ENCODE measurements at places on chromosomes 3 and 15.

- DNase-seq = no peak
Measured at GRCh38 chr3:197353867-197354567, 55.6 kb upstream of the DLG1 start.

DNA sequence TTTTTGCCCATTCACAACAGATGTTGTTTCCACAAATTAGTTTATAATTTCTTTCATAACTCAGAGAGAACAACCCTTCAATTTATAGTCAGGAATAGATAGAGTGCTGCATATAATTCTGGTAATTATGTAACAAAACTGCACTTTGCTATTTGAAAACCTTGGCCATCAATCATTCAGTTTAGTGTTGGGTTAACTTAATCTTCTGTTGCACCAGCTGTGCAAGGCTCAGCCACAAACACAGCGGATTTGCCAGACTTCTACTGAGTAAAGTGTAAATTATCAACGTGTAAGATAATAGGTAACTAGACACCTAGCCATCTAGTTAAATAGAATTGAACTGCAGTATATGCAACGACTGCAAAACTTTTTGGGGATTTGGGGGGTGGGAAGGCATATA lies 1064.3 kb upstream of the EPHA6 start:
- no peak for DNase-seq

- DNase-seq = no peak
Measured at GRCh38 chr15:43429687-43430086, 58.8 kb downstream of the TUBGCP4 start.

GRCh38 chr3:147426931-147427330 lies 17.8 kb downstream of the ZIC1 start:
- DNase-seq = no peak

- DNase-seq = no peak
Measured at GRCh38 chr15:50652671-50653070, 33.9 kb downstream of the TRPM7 start.

DNA sequence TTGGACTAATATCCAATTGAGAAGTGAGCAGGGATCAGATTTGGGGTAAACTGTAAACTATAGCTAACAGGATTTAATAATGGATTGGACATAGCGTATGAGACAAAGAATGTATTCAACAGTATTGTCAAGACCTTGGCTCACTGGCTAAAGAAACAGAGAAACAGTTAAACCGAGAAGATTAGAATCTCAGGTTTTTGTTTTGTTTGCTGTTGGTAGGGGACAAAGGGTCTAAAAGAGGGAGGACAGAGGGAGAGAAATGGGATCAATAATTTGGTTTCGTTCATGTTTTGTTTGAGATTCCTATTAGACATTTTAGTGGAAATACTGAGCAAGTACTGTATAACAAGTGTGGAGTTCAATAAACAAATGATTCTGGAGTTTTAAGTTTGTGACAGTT lies 28.6 kb downstream of the CLDN1 start:
- DNase-seq = no peak

- DNase-seq = no peak
Measured at GRCh38 chr3:152738656-152739055, 96.3 kb upstream of the P2RY1 start.

DNA sequence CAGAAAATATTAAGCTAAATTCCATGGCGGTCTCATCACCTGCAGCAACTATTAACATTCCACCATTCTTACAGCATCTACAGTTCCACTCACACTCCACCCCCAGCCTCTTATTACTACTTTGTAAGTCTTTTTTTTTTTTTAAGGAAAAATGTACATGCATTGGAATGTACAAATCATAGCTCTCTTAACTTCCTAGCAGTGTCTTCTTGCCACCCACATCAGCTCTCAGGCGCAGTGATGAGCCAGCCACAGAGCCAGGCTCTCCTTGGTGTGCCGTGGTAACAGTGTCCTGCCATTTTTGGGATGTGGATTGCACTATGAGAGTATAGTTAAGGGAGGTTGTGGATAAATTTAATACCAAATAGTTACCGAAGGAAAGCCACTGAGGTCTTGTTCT lies 17.8 kb downstream of the ABHD17C start:
- DNase-seq = no peak

DNA sequence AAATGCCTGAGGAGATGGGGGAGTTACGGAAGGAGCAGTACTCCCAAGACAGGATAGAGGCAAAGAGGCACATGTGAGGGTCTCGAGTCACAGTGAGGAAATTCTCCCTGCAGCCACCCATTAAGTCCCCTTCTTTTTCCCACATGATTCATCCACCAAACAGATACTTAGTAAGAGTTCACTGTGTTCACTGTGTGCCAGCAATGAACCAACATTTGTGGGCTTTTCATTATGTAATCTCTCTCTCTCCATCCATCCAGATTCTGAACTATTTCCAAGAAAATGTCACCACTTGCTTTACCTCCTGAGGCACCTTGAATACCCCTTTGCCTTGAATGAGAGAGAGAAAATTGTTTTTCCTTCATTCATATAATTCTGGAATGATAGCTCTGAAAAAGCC lies 24.6 kb upstream of the LRRFIP2 start:
- no peak for DNase-seq

DNA sequence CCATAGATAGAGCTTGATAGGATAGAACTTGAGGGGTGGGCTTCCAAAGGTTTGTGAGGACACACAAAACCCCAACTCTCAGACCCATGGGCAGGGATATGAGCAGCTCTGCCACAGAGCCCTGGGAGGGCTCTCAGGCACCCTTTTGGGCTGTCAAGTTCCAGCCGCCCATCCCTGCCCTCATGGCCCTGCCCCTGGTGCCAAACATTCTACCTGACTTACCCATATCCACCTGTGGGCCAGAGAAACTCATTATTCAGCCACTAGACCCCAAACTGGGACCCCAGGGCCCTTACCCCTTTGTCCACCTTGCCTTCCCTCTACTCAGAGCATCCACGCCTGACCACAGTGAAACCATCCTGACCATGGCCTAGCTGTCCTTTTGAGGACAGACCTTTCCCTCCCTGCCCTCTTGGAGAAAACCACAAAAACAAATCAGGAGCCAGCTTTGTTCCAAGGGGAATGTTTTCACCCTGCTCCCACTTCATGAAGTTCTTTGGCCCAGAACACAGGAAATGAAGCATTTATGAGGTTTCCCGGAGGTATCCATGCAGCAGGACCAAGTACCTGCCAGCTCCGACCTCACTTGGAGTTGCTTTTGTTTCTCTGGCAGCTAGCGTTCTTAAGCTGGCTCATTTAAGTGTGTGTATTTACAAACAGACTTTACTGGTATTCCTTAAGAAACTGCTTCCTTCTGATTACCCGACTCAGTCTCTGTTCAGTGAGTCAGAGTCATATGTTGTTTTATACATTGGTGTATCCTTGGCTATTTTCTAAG lies 34.2 kb upstream of the GALNT15 start:
- DNase-seq = no peak

DNA sequence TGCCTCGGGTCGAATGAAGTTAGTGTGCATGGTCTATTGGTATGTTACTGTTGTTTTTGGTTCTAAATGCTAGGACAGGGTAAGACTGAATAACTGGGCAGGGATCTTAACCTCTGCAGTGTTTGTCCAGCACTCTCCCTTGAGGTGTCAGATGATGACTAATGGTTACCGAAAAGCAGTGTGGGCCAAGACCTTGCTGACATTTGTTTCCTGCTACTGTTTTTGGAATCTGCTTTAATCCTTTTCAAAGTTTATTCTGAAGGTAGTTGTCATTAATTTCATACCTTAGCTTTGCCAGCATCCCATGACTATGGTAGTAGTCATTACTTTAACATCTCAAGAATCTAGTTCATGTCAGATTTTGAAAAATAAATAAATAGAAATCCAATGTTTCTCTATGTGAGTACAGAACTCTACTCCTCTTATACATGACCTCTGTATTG lies 117.0 kb downstream of the P3H2 start:
- DNase-seq = no peak

GRCh38 chr15:77797270-77797669 lies 164.6 kb upstream of the LINGO1 start:
- DNase-seq = no peak
